Peyer's patch (tissue), 4 donors: ENCODE measurements at places on chromosomes 3 and 15. TPM values are rescaled to one million over a fixed set of nuclear protein-coding genes. Genes with fewer than 3 reads are reported as not detected.

DNA sequence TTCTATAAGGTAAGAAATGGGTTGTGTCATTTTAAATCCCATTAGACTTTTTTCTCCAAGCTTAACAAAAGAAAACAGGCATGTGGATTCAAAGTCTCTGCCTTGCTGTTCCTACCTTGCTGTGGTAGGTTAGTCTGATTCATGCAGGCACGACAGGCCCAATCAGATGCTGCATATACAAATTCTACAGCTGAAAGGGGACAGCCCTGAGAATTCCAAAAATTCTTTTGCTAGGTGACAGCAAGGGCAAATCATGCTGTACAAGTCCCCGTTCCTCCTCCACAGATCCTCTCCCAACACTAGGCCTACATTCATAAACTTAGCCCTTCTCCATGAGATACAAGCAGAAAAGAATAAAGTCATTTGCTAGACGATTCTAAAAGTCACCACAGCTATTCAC, 161.2 kb upstream of the THBS1 start:
- no peaks in the 10 kb centered on the region for H3K27me3 ChIP-seq
- H3K4me3 ChIP-seq = no peak overlapping the region
- H3K36me3 ChIP-seq = no peaks in the 10 kb centered on the region
- no peak for DNase-seq
- no peak overlapping the region for H3K27ac ChIP-seq
- H3K4me1 ChIP-seq = no peaks in the 10 kb centered on the region

DNA sequence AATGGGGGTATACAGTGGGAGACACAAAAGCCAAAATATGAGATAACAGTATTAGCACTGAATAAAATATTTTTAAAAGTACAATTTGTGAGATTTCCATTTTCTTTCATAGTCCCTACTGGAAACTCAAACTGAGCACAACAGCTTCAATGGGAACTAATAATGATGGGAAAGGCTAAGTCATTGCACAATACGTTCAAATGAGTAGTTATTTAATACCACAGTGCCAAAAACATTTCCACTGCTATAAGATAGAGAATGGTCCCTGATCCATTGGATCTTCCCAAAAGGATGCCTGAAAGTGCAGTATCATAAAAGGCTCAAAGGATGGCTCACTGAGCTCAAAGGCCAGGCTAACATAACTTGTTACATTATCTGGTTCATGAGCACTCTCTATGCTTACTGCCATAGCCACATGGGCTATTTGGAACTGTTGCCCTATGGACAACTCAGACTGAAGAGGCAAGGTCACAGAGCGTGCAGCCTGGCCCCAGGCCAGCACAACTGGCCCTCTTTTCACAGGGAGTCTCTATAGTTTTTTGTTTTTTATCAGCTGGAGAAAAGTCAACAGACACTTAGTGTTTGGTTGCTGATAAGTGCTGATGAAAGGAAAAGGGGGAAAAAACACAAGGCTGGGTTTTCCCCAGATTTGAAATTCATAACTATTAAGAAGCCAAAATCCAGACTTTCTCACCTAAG, 54.1 kb upstream of the PPIB start:
- DNase-seq = no peak
- H3K27me3 ChIP-seq = no peaks in the 10 kb centered on the region
- H3K27ac ChIP-seq = no peak overlapping the region
- H3K4me3 ChIP-seq = no peak overlapping the region

- no peaks in the 10 kb centered on the region for H3K4me1 ChIP-seq
- no peak overlapping the region for H3K27ac ChIP-seq
- no peak for DNase-seq
Measured at GRCh38 chr3:69542089-69542804, 156.4 kb upstream of the FRMD4B start.

DNA sequence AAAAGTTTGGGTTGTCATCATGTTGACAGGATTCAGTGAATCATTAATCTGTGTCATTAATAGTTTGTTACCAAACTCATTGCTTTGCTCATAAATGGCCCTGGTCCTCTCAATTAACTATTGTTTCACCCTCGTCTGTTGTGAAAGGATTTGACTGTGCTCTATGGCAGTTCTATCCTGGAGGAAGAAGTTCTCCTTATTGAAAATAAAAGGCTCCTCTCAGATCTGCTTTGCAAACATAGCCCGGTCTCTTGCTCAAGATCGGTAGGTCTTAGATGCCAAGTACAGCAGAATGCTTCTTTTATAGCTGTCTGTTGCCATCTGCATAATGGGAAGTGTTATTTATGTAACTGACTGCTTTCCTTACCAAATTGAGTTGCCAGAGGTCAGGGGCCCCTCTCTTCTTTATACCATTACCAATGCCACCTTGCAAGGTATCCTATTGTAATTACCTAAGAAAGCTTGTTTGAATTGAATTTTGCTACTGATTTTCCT, 146.5 kb downstream of the EBLN2 start:
- no peaks in the 10 kb centered on the region for H3K4me1 ChIP-seq
- no peak overlapping the region for H3K4me3 ChIP-seq
- no peaks in the 10 kb centered on the region for H3K27me3 ChIP-seq
- DNase-seq = no peak

DNA sequence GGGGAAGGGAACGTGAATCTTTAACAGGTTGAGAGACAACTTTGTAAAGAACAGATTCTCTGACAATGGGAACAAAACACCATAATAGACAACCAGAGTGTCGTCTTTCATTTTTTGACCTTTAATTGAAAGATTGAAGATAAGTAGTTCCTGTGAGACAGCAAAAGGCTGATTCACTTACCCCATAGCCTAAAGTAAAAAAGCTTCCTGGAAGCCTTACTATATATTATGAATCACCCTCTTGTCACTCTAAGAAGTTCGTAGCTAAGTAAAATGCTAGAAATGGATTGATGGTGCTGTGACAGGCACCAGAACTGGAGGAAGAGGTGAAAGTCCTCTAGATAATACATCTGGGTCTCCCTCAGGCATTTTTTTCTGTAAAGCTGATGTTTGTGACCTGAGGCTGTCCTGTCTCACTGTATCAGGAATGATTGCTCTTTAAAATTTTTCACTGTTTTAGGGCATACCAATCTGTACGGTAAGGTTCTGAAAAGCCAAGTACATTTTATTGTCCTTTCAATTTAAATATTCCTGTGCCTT, 824.6 kb upstream of the SEMA6D start:
- H3K27ac ChIP-seq = no peak overlapping the region
- H3K36me3 ChIP-seq = no peaks in the 10 kb centered on the region
- no peak overlapping the region for H3K4me3 ChIP-seq
- H3K4me1 ChIP-seq = no peaks in the 10 kb centered on the region

DNA sequence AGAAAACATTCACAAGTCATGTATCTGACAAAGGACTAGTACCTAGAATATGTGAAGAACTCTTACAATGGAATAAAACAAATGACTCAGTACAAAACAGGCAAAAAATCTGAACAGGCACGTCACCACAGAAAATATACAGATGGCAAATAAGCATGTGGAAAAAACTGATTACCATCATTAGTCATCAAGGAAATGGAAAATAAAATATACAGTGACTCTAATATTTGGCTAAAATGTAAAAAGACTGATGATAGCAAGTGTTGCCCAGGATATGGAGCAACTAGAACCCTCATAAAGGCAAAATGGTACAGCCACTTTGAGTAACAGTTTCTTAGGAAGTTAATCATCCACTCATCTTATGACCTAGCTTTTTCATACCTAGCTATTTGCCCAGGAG, 95.8 kb upstream of the ABHD17C start:
- no peaks in the 10 kb centered on the region for H3K4me1 ChIP-seq
- no peaks in the 10 kb centered on the region for H3K36me3 ChIP-seq
- no peak overlapping the region for H3K4me3 ChIP-seq
- no peak for DNase-seq
- no peak overlapping the region for H3K27ac ChIP-seq
- no peaks in the 10 kb centered on the region for H3K27me3 ChIP-seq

DNA sequence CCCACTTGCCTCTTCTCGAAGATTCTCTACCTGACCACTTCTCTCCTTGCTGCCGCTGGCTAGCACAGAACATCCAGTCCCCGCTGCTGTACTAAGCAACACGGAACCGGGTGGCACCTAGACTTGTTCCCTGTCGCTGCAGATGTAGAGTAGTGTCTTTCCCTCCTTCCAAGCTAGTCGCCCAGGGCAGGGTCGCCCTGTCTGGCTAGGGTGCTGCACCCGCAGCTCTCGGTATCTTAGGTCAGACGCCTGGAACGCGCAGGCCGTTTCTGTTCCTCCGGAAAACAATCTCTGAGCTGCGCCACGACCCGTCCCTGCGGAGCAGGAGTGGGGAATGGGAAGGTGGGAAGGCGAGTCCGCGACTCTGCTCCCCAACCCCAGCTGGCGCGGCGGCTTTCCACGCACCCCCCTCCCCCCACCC, 758 bp upstream of the SNX33 start:
- H3K4me3 ChIP-seq = peak overlapping the region; percentile 72
- H3K4me1 ChIP-seq = no peaks in the 10 kb centered on the region
- H3K27ac ChIP-seq = peak overlapping the region; percentile 77

Gene EPB42
- total RNA-seq = not detected

Gene VGLL3
- total RNA-seq = 1.1 TPM

Gene ZNF662
- 8.9 TPM for total RNA-seq

Gene ATP2B2
- not detected for total RNA-seq
